ENCODE measurements at places on chromosomes 4 and X.

DNA sequence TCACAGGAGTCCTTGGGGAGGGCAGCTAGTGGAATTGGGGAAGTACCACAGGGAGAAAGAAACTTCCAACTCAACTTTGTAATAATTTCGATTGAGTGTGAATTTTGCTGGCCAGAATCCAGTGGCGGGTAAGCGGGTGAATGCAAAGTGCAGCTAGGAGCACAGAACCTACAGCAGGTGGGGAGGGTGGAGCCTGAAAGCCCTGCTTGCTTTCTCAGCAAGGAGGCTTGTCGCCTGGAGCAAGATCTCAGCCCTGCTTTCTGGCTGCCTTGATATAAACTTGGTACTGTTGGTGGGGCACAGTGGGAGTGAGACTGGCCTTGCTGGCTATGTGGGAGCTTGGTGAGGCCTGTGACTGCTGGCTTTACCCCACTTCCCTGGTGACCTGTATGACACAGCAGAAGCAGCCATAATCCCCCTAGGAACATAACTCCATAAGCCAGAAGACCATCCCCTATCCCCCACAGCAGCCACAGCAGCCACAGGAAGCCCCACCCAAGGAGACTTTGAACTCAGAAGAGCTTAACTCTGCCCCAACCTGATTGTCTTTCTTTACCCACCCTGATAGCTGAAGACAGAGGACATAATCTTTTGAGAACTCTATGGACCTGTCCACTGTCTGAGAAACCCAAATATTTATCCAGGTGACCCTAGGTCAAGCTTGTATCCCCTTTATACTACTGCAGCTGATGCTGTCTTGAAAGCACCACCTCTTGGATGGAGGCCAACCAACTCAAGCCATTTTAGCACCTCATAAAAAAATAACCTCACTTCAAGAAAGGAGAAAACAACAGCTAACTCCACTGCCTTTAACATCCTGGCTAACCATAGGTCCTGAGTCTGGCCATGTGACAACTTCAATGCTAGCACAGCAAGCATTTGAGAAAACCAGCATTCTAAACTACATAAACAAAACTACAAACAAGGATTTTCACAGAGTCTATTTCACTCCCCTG is 87.2 kb upstream of the PDE5A start:
- no peak for DNase-seq

DNA sequence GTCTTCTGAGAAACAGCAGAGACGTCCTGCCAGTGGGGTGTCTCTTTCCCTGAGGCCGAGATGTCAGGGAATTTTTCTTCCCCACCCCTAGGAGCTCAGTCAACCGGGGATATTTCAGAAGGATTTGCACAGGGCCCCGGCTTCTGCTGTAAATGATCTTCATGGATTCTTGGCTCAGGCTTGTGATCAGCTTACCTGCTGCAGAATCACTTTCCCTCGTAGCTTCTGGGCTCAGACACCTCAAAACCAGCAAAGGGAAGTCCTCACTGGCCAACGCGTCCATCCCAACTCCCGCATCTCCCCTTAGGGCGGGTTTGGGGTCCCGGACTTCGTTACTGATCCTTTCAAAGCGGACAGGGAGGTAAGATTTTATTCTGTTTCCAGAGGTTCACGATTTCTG is 212.7 kb downstream of the SHOX start:
- DNase-seq, result no peak

DNA sequence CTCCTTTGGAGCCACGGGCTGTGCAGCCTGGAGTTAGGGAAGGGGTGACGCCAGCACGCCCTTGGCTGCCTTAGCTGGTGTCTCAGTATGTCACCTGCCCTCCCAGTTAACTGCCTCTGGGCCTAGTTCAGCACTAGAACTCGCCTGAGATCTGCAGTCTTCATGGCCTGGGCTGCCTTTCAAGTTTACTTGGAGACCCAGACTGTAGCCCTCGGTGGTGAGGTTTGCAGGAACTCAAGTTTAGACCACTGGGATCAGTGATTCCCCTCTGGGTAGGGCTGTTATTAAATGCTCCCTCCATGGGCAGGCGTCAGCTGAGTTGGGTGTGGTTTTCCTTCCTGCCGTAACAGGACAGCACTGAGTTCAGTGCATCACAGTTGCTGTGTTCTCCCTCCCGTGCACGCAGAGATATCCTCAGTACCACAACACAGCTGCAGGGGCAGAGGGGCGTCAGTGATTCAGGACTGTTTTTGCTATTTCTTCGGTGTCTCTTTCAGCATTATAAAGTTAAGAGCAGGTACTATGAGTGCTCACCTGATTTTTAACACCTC is 30.5 kb downstream of the PLAC8 start:
- DNase-seq, result peak; percentile 59

- no peak for DNase-seq
Measured at GRCh38 chr4:5940470-5941203, 47.8 kb upstream of the CRMP1 start.

DNA sequence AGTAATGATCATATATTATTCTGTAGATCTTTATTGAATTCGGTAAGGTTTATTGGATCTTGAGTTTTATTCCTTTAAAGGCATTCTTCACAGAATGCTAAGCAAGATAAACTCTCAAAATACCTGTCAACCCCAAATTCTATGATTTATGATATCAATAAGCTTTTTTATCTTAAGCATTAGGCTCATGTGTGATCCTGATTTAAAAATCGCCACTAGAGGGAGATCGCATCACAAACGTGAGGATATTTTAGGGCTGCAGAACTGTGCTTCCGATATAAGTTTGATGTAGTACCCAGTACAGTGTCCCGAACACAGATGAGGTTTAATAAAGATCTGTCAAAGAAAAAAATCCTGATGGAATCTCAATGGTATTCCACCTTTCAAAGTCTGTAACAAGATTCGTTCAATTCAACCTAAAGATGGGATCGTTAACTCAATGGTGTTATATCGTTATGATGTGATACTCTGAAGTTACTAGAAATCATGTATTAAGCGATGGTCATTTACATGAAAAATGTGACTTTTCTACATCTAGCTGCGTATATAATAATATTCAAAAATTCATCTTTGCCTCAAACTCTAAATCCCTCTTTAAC is 169.0 kb downstream of the CORIN start:
- DNase-seq, result peak; percentile 27

GRCh38 chr4:17094159-17094875 is 195.9 kb upstream of the LDB2 start:
- DNase-seq, result no peak

GRCh38 chr4:83723609-83724008 is 187.7 kb downstream of the GPAT3 start:
- no peak for DNase-seq

- no peak for DNase-seq
Measured at GRCh38 chr4:163486321-163486720, 8.2 kb upstream of the TMA16 start.

GRCh38 chr4:38177641-38178391 is 217.6 kb downstream of the PTTG2 start:
- DNase-seq, result peak; percentile 63

DNA sequence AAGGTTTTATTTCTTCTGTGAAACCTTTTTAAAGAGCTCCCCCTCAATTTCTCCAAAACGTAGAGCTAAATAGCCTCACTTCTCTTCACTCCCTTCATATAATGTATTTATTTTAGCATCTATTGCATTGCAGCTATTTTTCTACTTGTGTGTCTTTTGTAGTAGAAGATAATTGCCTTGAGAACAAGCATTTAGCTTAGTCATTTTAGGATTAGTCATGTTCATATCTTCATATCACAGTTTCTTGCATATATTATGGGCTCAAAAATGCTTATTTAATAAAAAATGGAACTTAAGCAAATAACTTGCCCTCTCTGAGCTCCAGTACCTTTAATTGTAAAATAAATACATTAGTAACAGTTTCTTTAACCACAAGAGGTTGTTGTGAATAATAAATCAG is 72.1 kb upstream of the SPANXC start:
- DNase-seq, result no peak

GRCh38 chr4:141658309-141658708 is 21.9 kb downstream of the IL15 start:
- DNase-seq, result no peak

DNA sequence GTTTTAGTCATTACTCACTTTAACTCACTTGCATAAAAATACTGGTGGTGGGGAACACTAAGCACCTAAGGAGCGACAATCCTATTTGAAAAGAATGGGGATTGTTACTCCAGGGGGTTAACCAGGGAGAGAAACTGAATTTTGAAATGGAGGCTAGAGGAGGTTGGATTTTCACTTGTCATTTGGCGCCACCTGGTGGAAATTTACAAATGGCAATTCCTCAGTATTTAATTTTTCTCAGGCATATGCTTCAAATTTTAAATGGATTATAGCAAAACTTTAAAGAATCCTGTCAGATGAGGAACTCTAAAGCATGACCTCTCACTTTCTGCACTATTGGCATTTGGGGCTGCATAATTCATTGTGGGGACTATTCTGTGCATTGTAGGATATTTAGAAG is 2.7 kb upstream of the GEMIN8 start:
- DNase-seq, result peak; percentile 71

DNA sequence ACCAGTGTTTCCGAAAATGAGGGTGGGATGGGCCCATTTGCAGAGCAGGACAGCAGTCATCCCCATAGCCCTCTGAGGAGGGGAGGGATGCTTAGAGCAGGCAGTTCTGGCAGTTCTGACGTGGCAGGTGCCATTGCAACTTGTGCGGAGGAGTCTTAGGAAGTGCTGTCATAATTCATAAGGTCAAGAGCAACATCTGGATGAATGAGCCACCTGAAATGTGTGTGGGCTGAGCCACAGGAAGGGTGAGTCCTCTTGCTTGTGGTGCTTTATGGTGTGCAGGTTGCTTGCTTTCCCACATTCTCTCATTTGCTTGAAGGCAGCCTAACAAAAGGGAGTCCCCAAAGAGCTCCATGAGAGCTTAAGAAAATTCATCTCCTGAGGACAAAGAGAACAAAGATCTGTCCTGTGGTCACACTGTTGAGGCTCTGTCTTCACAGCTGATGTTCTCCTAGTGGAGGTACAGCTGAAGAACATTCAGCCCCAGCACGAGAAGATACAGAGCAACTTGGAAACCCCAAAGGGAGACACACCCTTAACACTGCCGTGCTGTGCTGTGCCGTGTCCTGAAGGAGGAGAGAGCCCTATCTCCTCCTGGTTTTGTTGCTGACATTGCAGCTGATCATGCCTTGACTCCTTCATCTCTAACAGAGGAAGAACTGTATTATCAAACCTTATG is 60.3 kb downstream of the DLG3 start:
- peak; percentile 13 for DNase-seq

DNA sequence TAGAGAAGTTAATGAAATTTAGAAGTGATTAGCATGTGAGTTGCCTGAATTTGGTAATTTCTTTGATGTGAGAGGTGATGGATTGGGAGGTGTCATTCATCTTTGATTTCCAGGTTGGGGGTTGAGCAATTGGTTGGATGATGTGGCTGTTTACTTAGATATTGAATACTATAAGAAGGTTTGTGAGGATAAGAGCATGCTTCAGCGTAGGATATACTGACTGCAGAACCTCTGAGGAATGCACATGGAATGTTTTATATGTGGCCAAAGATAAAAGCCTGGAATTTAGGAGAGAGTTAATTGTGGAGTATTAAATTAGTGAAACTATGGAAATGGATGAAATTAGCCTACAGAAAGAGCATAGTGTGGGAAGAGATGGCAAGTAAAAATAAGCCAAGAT is 165.4 kb upstream of the MAD2L1 start:
- DNase-seq, result no peak

- DNase-seq, result peak; percentile 30
Measured at GRCh38 chrX:78029663-78030062, 60.2 kb upstream of the PGAM4 start.

DNA sequence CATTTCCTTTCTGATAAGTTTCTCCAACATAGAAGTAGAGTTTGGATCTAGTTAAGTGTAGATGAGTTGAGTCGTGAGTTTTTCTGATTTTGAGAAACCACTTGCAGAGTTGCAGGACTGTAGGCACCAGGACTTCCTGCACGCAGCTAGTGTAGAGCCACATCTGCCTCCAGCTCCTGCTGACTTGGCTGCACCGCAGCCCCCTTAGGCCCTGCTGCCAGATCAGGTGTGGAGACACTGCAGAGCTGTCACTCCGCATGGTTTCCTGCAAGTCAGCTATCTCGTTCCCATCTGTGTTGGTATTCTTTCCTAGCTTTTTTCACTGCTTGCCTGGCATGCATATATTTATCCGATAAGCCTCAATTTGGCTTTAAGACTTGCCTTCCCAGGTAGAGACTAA is 48.9 kb downstream of the PCDH7 start:
- DNase-seq, result no peak

- no peak for DNase-seq
Measured at GRCh38 chr4:26632916-26633315, 49.0 kb downstream of the TBC1D19 start.

- DNase-seq, result no peak
Measured at GRCh38 chr4:169986369-169986768, 39.8 kb downstream of the MFAP3L start.

GRCh38 chr4:169202145-169202699 is 68.5 kb downstream of the SH3RF1 start:
- no peak for DNase-seq

Measured in activated naive CD4-positive, alpha-beta T cell treated with anti-CD3 and anti-CD28 coated beads for 36 hours (primary cell).